ENCODE measurements at places on chromosomes 5 and 9.

GRCh38 chr5:88680253-88681132 is 202.5 kb downstream of the MEF2C start:
- no peak for DNase-seq

GRCh38 chr5:154868702-154869101 is 10.3 kb downstream of the CNOT8 start:
- DNase-seq = no peak

DNA sequence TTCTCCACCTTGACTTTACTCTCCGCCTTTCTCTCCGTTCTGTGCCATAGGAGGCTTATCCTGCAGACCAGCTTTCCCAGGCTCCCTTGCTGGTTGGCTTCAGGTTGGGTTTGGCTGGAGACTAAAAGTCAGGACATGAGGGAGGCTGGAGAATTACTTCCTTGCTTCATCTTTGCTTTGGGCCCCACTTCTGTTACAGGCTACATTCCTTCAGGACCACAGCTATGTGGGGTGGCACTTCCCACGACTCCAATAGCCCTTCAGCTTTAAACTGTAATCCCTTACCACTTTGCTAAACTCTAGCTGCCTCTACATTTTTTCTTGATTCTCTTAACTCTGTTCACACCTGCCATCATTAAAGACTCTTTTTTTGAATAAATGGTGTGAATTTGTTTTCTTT is 186.7 kb upstream of the NR4A3 start:
- no peak for DNase-seq

DNA sequence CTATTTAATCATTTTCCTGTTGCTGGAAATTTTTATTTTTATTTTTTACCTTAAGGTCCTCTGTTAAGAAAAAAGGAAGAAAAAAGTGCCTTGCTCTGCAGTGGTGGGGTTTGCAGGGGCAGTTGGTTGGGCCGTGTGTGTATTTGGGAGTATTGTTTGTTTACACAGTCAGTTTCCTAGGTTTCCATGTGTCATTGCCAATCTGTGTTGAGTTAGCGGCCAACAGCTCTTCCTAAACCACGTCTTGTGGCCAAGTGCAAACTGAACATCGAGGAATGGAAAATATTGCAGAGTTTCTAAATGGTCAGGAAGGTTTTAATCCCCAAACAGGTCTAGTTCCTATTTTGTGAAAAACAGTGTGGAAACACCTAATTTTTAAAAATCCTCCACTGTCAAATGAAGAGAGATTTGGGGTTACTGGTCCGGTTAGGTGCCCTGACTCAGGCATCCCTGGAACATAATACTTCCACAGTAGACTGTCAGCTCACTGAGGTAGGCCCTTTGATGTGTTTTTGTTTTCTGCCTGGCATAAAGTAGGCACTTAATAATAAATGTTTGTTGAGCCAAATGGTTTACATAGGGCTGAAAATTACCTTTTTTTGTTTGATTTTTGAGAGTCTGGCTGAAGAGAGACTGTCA is 37.0 kb downstream of the MAMDC2 start:
- peak; percentile 1 for DNase-seq

GRCh38 chr9:119945686-119946085 is 576.5 kb upstream of the BRINP1 start:
- DNase-seq = no peak
